ENCODE measurements at places on chromosomes 13 and 19.

GRCh38 chr19:44741841-44742329 lies 6.6 kb upstream of the BCL3 start:
- DNase-seq: no peak

- DNase-seq: no peak
Measured at GRCh38 chr13:100175078-100175802, 86.3 kb downstream of the PCCA start.

DNA sequence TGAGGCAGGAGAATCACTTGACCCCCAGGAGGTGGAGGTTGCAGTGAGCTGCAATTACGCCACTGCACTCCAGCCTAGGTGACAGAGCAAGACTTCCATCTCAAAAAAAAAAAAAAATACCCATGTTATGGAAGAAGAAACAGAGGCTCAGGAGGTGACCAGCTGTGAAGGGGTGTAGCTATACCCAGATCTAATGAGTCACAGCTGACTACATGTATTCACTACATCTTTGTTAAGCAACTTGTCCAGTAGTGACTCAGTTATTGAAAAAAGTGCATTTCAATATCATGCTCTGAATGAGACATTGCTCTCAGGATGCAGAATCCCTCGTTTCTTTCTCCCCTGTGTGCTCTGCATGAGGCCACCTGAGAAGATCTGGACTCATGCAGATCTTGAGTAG lies 16.1 kb upstream of the SPART start:
- no peak for DNase-seq

- DNase-seq: no peak
Measured at GRCh38 chr13:26061947-26062346, 10.1 kb upstream of the SHISA2 start.

GRCh38 chr19:41928754-41929535 lies 696 bp upstream of the ERFL start:
- DNase-seq: no peak

DNA sequence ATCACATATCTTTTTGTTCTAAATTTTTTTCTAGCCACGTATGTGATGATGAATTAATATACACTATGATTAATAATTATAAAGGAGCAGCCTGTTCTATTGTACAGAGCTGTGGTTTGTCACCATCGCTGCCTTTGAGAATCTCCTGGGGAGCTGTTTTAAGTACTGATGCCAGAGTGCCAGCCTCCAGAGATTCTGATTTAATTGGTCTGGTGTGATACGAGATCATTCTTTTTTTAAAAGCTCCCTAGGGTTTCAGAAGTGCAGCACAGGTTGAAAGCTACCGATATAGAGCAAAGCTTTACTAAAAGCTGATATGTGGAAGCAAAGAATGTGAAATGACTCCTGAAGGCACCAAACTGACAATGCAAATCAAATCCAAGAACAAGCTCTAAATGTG lies 314.7 kb downstream of the ITGBL1 start:
- no peak for DNase-seq

- DNase-seq: no peak
Measured at GRCh38 chr19:372306-372890, 27.8 kb upstream of the MIER2 start.

DNA sequence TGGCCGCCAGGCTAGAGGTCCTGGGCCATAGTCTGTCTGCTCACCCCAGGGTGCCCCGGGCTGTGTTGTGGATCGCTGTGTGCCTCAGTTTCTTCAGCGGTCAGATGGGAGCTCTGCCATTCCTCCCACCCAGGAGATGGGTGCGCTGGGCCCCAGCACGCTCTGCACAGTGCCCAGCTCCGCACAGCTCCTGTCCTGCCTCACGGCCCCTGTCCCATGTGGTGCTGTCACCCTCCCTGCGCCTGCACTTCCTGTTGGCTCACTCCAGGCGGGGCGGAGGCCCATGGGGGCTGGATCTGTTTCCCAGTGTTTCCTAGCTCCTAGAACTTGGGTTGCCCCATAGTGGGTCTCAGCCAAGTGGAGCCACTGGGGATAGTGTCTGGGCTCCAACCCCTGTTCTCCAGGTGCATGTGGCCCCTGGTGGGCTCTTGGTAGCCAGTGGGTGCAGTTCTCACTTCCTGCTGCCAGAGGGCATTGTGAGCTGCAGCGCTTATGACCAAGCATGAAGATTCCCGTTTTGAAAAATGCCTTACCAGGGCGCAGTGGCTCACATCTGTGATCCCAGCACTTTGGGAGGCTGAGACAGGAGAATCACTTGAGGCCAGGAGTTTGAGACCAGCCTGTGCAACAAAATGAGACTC lies 69.8 kb downstream of the KDM4B start:
- DNase-seq: no peak

GRCh38 chr13:52980695-52981094 lies 47.9 kb upstream of the OLFM4 start:
- no peak for DNase-seq

DNA sequence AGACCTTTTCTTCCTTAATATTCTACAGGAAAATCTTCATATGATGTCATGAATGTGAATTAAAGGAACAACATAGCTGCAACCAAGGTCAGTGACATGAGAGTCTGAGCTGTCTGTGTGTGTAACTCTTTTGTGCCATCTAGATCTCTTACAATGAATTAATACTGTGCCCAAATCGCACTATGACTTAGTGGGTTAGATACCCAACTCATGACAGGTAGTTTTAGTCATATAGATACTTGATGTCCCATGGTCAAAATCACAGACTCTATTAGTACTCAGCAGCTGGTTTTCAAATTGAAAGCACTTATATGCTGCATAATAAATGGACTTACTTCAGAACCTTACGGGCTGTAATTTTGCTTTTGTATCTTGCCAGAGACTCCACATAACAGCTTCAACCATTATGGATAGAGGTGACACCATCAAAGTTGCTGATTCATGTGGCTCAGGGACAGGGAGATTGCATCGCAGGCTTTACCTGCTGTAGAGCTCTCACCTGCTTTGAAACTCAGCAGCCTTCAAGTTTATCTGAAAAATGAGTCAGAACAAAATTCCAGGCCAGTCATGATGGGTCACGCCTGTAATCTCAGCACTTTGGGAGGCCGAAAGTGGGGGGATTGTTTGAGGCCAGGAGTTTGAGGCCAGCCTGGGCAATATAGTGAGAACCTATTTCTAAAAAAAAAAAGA lies 12.3 kb upstream of the ZNF283 start:
- DNase-seq: no peak

DNA sequence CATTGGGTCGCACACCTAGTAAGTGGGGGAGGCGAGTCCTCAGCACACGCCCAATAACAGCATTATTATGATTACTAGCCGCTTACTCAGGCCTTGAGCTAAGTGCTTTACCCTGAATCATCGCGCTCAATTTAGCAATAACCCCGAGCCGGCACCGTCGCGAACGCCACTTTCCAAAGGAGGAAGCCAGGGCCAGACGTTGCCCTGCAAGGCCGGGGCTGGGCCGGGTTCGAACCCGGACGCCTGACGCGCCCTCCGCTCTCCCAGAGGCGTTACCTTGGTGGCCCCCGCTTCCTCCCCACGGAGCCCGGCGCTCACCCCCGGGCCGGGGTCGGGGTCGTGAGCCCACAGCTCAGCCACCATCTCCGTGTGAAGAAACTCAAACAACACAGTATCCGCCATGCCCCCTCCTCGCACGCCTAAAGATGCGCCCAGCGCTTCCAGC lies at the start of gene TRAPPC6A:
Gene TRAPPC6A, minus strand, starts transcription at position 421 of the 445 bp plus-strand sequence. Its CDS starts 19 bp downstream, at position 402.
- no peak for DNase-seq

Data from stimulated activated CD8-positive, alpha-beta memory T cell treated with anti-CD3 and anti-CD28 coated beads, Interleukin-4, amount 100 ng/mL, for 4 hours (primary cell).